ENCODE measurements at places on chromosomes 7 and 10.

- DNase-seq: no peak
These were observed 128.6 kb downstream of the CCNY start for GRCh38 chr10:35464825-35465456.

DNA sequence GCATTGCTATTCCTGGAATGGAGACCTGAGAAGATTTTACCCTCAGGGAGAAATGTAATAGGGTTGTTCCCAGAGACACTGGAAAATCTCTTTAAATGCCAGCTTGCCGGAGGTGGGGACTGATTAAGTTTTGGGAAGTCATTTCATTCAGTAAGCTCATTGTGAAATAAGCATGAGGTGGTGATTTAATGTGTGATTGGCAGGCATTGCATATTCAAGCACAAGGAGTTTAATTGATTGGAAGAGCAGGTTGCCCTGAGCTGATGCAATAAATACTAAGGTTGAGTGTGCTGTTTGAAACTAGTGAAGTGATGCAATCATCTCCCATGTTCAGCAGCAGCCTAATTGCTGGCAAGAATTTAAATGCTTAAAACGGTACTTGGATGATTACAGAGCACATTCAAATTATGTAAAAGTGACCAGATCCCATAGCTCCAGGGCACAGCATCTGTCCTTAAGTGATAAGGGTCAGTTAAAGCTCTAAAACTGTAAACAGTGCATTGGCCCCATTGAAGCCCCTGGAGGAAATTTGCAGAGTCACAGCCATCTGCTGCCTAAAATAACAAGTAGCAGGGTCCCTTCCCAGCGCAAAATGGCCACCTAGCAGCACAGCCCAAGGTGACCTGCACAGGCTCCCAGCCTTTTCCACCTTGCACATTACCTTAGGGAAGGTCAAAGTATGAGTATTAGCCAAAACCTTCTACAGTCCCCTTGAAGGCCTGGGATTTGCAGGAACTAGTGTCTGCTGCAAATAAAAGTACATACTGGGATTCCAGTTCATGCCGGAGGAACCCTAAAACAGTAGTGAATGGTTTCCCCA, 92.1 kb downstream of the CCDC71L start:
- peak; percentile 53 for DNase-seq

DNA sequence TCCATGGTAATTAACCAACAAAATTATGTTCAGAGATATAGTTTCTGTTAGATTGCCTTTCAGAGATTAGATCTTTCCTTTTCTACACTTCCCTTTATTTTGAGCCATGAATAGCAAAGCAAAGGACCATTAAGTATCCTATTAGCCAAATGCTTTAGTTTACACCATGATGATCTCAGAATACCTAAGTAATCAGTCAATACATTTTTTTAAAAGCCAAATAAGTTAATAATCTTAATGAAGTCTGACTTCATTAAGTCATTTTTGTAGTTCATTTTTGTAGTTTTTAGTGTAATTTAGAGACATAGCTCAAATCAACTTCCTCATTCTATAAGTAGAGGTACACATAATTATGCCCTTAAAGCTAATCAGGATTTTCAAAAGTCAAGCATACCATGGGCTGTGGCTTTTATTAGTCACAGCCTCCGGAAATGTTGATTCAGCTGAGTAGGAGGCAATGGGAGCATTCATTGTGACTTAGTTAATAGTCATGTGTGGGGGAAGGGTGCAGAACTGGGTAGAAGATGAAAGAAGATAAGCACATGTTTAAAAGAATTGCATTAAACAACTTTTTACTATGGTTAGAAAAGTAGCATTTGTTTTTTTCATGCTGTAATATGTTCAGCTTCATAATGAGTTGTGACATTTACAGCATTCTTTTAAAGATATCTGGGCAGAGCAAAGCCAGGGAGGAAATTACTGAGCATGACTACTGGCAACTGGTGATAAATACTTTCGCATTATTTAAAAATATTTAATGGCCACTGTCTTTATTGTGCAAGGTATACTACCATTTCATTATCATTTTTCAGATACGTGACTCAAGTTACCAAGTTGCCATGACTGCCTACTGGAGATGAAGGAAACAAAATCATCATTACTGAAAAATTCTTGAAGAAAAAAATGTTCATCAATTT, 57.3 kb upstream of the CCDC71L start:
- no peak for DNase-seq

GRCh38 chr7:138396251-138397070, 63.6 kb upstream of the TRIM24 start:
- no peak for DNase-seq

DNA sequence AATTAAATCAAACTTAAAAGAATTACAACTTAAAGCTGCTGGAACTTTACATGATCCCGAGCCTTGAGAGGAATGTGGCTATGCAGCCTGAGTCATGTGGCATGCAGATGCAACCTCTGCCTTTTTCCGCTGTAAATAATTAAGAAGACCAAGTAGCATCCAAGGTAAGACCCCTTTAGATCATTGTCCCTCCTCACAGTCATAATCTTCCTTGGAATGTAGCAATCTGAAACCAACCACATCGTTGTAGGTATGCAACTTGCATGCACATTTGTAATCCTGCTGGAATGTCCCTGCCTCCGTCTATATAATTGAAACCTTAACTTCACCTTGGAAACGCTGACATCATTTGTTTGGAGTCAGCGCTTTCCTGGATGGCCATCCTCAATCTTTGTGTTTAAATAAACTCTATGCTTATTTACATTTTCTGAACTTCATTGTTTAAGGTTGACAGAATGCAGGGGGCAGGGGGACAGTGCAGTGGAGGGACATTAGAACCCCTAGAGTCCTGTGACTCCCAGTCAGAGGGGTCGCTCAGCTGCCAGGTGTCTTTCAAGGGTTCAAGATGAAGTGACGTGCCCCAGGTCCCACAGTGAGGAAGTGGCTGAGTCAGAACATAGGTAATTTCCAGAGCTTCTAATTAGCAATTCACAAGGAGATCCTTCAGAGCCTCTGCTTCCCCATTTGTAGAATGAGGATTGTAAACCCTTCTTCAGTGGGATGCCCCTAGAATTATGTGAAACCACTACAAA, 110.7 kb downstream of the RALA start:
- DNase-seq: no peak

- no peak for DNase-seq
These were observed at the start of gene SLC26A3 for GRCh38 chr7:107803009-107803610. Gene SLC26A3, minus strand, starts transcription at chr7:107803223. Its CDS starts 8,714 bp downstream, at chr7:107794509.

GRCh38 chr10:98659951-98660350, 213.2 kb upstream of the HPS1 start:
- DNase-seq: no peak

GRCh38 chr10:93211991-93212390, 138.3 kb downstream of the CYP26A1 start:
- DNase-seq: peak; percentile 81
